HCT116 (cell line): ENCODE measurements at places on chromosomes 7 and 10.

GRCh38 chr7:27346531-27347275, 104.1 kb downstream of the EVX1 start:
- no peak overlapping the region for H3K4me3 ChIP-seq
- no peaks in the 10 kb centered on the region for H3K27me3 ChIP-seq
- H3K27ac ChIP-seq = no peak overlapping the region
- H3K36me3 ChIP-seq = no peaks in the 10 kb centered on the region
- H3K4me1 ChIP-seq = no peaks in the 10 kb centered on the region

DNA sequence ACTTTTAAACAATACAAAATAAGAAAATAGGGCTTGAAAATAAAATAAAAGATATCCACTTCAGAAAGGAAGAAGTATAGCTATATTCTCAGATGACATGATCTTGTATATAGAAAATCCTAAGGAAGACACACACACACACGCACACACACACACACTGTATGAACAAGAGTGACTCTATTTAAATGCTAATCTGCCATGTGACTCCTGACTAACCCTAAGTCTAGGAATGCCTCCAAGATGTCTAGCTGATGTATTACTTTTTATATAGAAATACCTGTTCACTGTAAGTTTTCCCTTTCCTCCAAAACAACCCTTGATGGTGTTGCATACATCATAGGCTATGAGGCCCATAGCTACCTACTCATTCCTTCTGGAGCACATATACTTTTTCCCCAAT, 173.1 kb upstream of the LRRTM3 start:
- H3K36me3 ChIP-seq = no peaks in the 10 kb centered on the region
- no peak overlapping the region for H3K27ac ChIP-seq
- H3K4me3 ChIP-seq = no peak overlapping the region

GRCh38 chr10:132817701-132818211, 31.8 kb upstream of the NKX6-2 start:
- H3K27me3 ChIP-seq = no peaks in the 10 kb centered on the region
- no peak overlapping the region for H3K4me3 ChIP-seq
- H3K36me3 ChIP-seq = no peaks in the 10 kb centered on the region
- H3K27ac ChIP-seq = no peak overlapping the region
- no peak for DNase-seq
- H3K4me1 ChIP-seq = no peaks in the 10 kb centered on the region

DNA sequence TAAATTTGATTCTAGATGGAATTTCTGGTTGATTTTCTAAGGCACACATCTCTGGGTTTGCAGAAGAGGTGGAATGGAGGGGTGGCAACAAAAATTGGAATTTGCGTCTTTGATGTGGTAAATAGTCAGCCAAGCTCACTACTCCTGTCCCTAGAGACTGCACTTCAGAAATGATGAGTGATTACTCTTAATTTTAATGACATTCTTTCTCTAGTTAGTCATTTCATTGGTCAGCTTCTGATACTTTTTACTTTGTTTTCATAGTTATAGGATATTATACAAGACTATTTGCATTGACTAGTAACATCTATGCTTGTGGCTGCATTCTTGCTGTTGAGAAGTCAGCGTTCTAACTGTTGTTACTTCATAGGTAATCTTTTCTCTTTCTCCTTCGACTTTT, 658.3 kb downstream of the SUGCT start:
- no peak overlapping the region for H3K27ac ChIP-seq
- no peaks in the 10 kb centered on the region for H3K4me1 ChIP-seq
- DNase-seq = no peak
- no peaks in the 10 kb centered on the region for H3K36me3 ChIP-seq
- no peak overlapping the region for H3K4me3 ChIP-seq
- H3K27me3 ChIP-seq = no peaks in the 10 kb centered on the region

- H3K36me3 ChIP-seq = no peaks in the 10 kb centered on the region
- no peak overlapping the region for H3K4me3 ChIP-seq
- no peak overlapping the region for H3K27ac ChIP-seq
- H3K4me1 ChIP-seq = no peaks in the 10 kb centered on the region
- no peak for DNase-seq
Measured at GRCh38 chr10:127102176-127102575, 94.2 kb downstream of the INSYN2A start.

DNA sequence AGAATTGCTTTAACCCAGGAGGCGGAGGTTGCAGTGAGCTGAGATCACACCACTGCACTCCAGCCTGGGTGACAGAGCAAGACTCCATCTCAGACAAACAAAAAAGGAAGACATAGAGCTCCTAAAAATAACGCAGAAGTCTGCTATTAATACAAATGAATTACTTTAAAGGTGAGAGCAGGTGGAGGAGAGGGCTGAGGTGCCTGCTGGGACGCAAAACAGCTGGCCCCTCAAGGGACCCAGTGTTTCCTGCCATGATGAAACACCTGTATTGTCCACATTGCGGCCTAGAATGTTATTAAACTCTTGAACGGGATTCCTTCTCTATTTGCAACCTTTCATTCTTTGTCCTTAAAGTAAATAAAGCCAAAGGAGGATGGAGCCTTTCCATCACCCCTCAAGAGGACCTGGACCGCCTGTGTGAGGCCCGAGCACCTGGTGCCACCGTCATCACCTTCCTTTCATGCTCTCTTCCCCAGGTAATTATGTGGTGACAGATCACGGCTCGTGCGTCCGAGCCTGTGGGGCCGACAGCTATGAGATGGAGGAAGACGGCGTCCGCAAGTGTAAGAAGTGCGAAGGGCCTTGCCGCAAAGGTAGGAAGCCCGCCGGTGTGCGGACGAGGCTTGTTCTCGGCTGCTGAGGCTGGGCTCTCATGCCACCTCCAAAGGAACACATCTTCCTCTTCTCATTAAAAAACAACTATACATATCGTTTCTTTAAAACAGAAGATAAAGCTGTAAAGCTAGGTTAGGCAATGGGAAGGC, 136.7 kb downstream of the EGFR start:
- H3K27ac ChIP-seq = no peak overlapping the region
- no peaks in the 10 kb centered on the region for H3K4me1 ChIP-seq
- no peak for DNase-seq
- H3K27me3 ChIP-seq = no peaks in the 10 kb centered on the region
- peaks cover 30% of the 10 kb centered on the region for H3K36me3 ChIP-seq

- no peak overlapping the region for H3K4me3 ChIP-seq
- DNase-seq = no peak
- no peak overlapping the region for H3K27ac ChIP-seq
- no peaks in the 10 kb centered on the region for H3K36me3 ChIP-seq
Measured at GRCh38 chr7:4190010-4190981, 491.8 kb upstream of the FOXK1 start.

GRCh38 chr7:55360486-55360885, 4.7 kb upstream of the LANCL2 start:
- DNase-seq = no peak
- no peaks in the 10 kb centered on the region for H3K27me3 ChIP-seq
- no peaks in the 10 kb centered on the region for H3K36me3 ChIP-seq
- no peak overlapping the region for H3K27ac ChIP-seq

GRCh38 chr10:29804025-29804852, 169.5 kb upstream of the SVIL start:
- peak; percentile 66 for DNase-seq
- H3K27me3 ChIP-seq = no peaks in the 10 kb centered on the region
- no peak overlapping the region for H3K4me3 ChIP-seq
- H3K36me3 ChIP-seq = no peaks in the 10 kb centered on the region

DNA sequence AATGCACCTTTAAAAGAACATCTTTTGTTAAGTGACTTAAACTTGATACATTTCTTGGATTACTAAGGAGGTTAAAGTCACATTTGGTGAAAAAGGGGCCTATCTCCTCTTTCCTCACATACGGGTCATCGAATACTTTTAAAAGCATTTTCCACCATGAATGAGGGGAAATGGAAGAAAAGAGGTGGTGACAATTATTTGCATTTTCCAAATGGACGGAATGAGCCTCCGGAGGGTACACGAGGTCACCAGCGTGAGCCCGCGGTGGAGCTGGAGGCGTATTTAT, 1.0 kb upstream of the BMPR1A start:
- no peaks in the 10 kb centered on the region for H3K27me3 ChIP-seq
- H3K4me1 ChIP-seq = peaks cover 27% of the 10 kb centered on the region
- H3K4me3 ChIP-seq = peak overlapping the region; percentile 79
- DNase-seq = no peak
- no peaks in the 10 kb centered on the region for H3K36me3 ChIP-seq

DNA sequence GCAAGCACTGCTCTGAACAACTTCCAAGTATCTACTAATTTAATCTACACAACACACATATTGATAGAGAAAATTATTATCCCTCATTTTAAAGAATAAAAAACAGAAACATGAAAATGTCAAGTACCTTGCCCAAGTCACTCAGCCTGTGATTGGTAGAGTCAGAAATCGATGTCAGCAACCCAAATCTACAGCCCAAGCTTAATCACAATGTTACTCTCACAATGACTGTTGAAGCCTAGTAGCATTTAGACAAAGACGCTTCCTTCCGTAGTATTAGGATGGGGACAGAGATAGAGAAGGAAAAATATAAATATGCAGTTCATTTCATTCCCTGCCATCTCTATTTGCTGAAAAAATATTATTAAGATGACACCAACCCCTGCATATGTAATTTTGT, 242.5 kb downstream of the ELMO1 start:
- 0 out of 2 replicates have a peak, but pooled peaks cover 3% of the 10 kb centered on the region for H3K4me1 ChIP-seq
- no peaks in the 10 kb centered on the region for H3K36me3 ChIP-seq
- DNase-seq = no peak
- H3K4me3 ChIP-seq = no peak overlapping the region
- no peaks in the 10 kb centered on the region for H3K27me3 ChIP-seq

- H3K36me3 ChIP-seq = no peaks in the 10 kb centered on the region
- peaks cover 27% of the 10 kb centered on the region for H3K27me3 ChIP-seq
- H3K4me1 ChIP-seq = no peaks in the 10 kb centered on the region
- no peak for DNase-seq
Measured at GRCh38 chr7:78435355-78435754, 636.8 kb downstream of the PHTF2 start.

DNA sequence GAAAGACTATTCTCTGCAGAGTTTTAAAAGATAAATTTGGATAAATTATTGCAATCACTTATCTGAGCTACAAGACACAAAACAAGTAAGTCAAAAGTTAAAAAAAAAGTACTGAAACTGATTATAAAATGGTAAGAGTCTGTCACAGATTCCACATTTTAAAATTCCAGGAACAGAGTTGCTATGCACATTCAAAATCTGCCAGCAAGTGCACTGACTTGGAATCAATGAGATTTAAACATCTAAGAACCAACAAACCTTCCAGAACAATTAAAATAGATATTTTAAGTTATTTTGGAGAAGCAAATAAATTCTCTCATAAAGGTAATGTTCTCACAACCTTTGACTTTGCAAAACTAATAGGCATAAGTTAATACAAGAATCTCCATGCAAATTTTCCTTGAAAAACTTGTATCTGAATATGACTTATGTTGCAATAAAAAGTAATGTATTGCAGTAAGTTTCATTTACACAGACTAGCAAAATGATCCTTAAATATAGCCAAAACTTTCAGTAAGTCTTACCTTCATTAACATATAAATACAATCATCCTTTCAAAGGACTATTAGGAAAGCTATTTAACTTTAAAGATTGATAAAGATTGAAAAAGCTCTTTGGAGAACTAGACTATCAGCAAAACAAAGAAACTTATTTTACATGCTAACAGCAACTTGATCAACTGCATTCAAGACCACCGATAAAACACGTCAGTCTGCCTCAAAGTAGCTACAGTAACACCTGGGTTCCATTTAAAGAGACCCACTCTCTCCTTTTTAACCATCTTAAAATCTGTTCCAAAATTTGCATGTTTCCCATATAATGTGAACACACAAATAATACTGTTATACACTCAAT, 4.4 kb downstream of the ETV1 start:
- H3K27ac ChIP-seq = no peak overlapping the region
- DNase-seq = no peak
- no peak overlapping the region for H3K4me3 ChIP-seq
- no peaks in the 10 kb centered on the region for H3K36me3 ChIP-seq

GRCh38 chr7:24981171-24981951, 1.4 kb upstream of the OSBPL3 start:
- no peaks in the 10 kb centered on the region for H3K36me3 ChIP-seq
- no peak for DNase-seq
- H3K27me3 ChIP-seq = no peaks in the 10 kb centered on the region
- peaks cover 14% of the 10 kb centered on the region for H3K4me1 ChIP-seq

- peaks cover 28% of the 10 kb centered on the region; the same call in 1 of the 2 replicates for H3K36me3 ChIP-seq
- H3K27ac ChIP-seq = peak overlapping the region; percentile 50
- peak; percentile 38 for DNase-seq
- peaks cover 27% of the 10 kb centered on the region for H3K4me1 ChIP-seq
- no peak overlapping the region for H3K4me3 ChIP-seq
- H3K27me3 ChIP-seq = no peaks in the 10 kb centered on the region
Measured at GRCh38 chr10:77844713-77845445, 81.7 kb downstream of the DLG5 start.

DNA sequence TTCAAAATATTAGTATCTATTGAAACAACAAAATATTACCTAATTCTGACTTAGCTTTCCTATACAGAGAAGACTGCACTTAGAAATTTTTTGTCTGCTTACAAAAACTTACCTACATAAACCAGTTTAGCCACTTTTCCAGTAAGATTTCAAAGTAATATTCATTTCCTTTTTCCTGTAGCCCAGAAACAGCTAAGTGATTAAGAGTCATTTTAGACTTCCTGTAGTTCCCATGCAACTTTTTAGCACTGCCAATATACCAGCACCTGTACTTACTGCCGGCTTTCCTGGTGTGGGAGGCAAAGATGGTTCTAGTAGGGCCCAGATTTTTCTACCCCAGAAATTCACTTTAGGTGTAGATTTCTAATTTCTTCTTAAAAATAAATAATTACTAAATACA, 21.8 kb downstream of the NT5C2 start:
- H3K27me3 ChIP-seq = no peaks in the 10 kb centered on the region
- H3K27ac ChIP-seq = no peak overlapping the region
- peaks cover 4% of the 10 kb centered on the region; the same call in 1 of the 2 replicates for H3K36me3 ChIP-seq

GRCh38 chr10:86960003-86960862, 1.8 kb downstream of the SNCG start:
- no peaks in the 10 kb centered on the region for H3K36me3 ChIP-seq
- peak overlapping the region; percentile 94 for H3K27ac ChIP-seq
- DNase-seq = peak; percentile 64
- H3K4me3 ChIP-seq = peak overlapping the region; percentile 57
- peaks cover 48% of the 10 kb centered on the region for H3K4me1 ChIP-seq

DNA sequence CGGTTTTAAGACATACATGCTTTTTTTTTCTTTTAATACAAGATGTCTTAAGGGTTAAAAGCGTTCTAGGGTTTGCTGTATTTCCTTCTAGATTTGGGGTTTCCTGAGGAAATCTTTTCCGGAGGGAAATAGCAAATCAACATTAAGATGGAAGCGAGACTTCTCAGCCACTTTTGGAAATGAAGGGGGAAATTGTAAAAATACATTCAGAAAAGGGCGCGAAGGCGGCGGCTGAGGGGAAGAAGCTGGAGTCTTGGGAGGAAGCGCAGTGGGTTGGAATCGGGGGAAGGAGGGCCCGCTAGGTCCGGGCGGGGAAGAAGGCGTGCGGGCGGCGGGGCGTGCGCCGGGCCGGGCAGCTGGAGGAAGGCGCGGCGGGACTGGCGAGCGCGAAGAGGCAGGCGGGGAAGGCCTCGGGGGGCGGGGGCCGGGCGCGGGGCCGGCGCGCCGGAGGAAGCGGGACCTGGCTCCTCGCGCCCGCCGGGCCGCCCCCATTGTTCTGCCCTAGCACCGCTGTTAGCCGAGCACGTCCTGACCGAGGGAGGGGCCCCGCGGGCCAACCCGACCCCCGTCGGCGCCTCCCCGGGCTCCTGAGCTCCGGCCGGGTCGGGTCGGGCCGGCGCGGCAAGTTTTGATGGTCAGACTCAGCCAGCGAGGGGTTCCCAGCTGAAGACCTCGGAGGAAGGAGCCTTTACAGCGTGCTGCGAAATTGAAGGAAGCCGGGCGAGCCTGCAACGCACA, 1.5 kb upstream of the SKIDA1 start:
- peak overlapping the region; percentile 91 for H3K27ac ChIP-seq
- peaks cover 16% of the 10 kb centered on the region for H3K4me1 ChIP-seq
- peak overlapping the region; percentile 56 for H3K4me3 ChIP-seq
- no peaks in the 10 kb centered on the region for H3K36me3 ChIP-seq

- no peak overlapping the region for H3K27ac ChIP-seq
- H3K4me3 ChIP-seq = no peak overlapping the region
- no peaks in the 10 kb centered on the region for H3K36me3 ChIP-seq
Measured at GRCh38 chr7:123057911-123058310, 62.4 kb upstream of the TAS2R16 start.
